ENCODE measurements at places on chromosomes 4 and X. TPM values are rescaled to one million over a fixed set of nuclear protein-coding genes. Genes with fewer than 3 reads are reported as not detected.

GRCh38 chr4:88022289-88022688 lies 14.9 kb downstream of the PKD2 start:
- no peak for DNase-seq

GRCh38 chr4:77127215-77127614 lies 29.8 kb upstream of the CCNG2 start:
- no peak for DNase-seq

FGF13 gene
- polyA plus RNA-seq, result 21.5 TPM

GRCh38 chr4:188196134-188196735 lies 57.0 kb downstream of the TRIML1 start:
- DNase-seq, result no peak

HSFX1 gene
- polyA plus RNA-seq, result 3.6 TPM

INPP4B gene
- polyA plus RNA-seq, result 8.4 TPM

- DNase-seq, result no peak
Measured at GRCh38 chrX:150409486-150409885, 46.4 kb downstream of the MAMLD1 start.
